ENCODE measurements at places on chromosomes 12 and 14. TPM values are rescaled to one million over a fixed set of nuclear protein-coding genes. Genes with fewer than 3 reads are reported as not detected.

Gene FGF6
- not detected for total RNA-seq

Gene KRT78
- total RNA-seq = not detected

Gene C12orf54
- total RNA-seq = not detected

Gene AICDA
- not detected for total RNA-seq

Gene BCL11B
- 6.1 TPM for total RNA-seq

Gene PRKAB1
- 22.4 TPM for total RNA-seq

Gene GEMIN2
- total RNA-seq = 49.5 TPM

Gene MANSC4
- not detected for total RNA-seq

Gene AGAP2
- 0.35 TPM for total RNA-seq

Gene PARP2
- 26.5 TPM for total RNA-seq

Gene CLEC4D
- 0.07 TPM for total RNA-seq

Gene MBD6
- 4.2 TPM for total RNA-seq

Gene WBP11
- total RNA-seq = 33.8 TPM

Gene NABP2
- total RNA-seq = 50.4 TPM

Gene PCED1B
- total RNA-seq = 5.8 TPM

Gene DTD2
- total RNA-seq = 28.1 TPM

Gene GUCY2C
- 2.5 TPM for total RNA-seq

Gene DBX2
- not detected for total RNA-seq

Gene KRT82
- total RNA-seq = not detected

Gene HOXC6
- not detected for total RNA-seq

Gene FOXG1
- 0.14 TPM for total RNA-seq

Gene CIROP
- total RNA-seq = 0.42 TPM

Gene PTPN21
- 6.1 TPM for total RNA-seq

Gene KERA
- not detected for total RNA-seq

Gene RERGL
- not detected for total RNA-seq
